ENCODE measurements at places on chromosomes 12 and 14. TPM values are rescaled to one million over a fixed set of nuclear protein-coding genes. Genes with fewer than 3 reads are reported as not detected.

DNA sequence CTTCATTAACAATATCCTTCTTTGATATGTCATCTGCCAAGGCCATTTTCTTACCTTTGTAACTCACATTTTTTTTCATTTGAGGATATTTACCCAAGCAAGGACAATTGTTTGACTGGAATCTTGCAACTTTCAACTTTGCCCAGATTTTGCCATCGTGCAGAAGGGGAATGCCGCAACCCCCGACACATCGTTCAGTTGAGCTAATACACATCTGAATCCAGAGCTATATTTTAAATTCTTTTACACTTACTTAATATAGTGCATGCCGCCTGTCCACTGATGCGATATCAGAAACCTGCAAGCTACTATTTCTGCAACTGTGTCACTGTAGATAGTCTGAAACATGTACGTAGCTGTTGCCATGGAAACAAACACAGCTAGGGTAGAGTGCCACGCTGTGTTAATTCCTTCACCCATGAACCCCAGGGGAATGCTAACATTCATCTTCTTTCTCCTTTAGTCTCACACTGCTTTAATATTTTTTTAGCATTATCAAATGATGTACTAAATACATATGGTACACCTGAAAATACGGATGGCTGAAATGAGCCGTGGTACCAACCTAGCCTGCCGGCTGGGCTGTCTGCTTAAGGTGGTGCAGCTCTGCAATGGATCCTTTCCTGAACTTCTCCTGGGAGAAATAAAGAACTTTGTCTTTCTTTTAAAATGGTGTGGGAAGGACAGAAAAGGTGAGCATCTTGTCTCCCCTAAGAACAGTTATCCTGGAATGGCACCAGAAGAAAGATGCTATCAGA lies 77.0 kb upstream of the FOXN3 start:
- DNase-seq, result no peak

- no peak for DNase-seq
Observed at GRCh38 chr14:94630396-94630795, 18.2 kb downstream of the SERPINA3 start.

Gene CATSPERB
- 0.08 TPM for total RNA-seq

GRCh38 chr14:92655419-92656201 lies 92.8 kb downstream of the LGMN start:
- no peak for DNase-seq

- no peak for DNase-seq
Observed at GRCh38 chr14:84864548-84865271, 665.2 kb upstream of the FLRT2 start.

GRCh38 chr12:68119724-68120211 lies 39.8 kb downstream of the IFNG start:
- peak; percentile 40 for DNase-seq

DNA sequence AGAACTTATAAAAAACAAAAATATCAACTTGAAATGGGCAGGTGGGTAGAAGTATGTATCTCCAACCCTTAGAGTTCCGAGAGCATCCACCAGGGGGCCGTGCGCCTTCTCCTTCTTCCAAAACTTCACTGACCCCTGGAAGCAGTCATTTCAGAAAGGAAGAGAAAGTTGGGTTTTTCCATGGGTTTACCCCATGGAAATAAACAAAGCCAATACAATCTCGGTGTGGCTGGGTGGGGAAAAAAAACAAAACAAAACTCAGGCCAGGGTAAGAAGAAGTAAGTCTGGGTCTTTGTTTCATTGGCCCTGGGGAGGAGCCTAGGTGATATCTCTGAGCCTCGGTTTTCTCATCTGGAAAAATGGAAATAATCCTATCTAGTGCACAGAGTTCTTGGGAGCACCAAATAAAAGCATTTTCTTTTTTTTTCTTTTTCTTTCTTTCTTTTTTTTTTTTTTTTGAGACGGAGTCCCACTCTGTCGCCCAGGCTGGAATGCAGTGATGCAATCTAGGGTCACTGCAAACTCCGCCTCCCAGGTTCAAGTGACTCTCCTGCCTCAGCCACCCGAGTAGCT lies 33.6 kb upstream of the HNF1A start:
- DNase-seq, result peak; percentile 67

Gene ACACB
- total RNA-seq, result 4.5 TPM

Gene C12orf56
- not detected for total RNA-seq

GRCh38 chr14:90671382-90672234 lies 144.6 kb downstream of the TTC7B start:
- DNase-seq, result no peak

Gene KRT83
- not detected for total RNA-seq

Gene RPL10L
- not detected for total RNA-seq

All from activated T-cell treated with anti-CD3 and anti-CD28 coated beads, Interleukin-2, amount 50 U/mL, for 4 hours (primary cell).